RCC 7860 (cell line): ENCODE measurements at places on chromosomes 6 and 20.
A peak's percentile ranks its signal among the peaks of the same experiment; 100 is the strongest.

- peak; percentile 70 for DNase-seq
Measured at GRCh38 chr6:154319231-154319858, 37.3 kb downstream of the IPCEF1 start.

- DNase-seq, result no peak
Measured at GRCh38 chr6:110656492-110656891, 158.8 kb downstream of the CDK19 start.

- DNase-seq, result no peak
Measured at GRCh38 chr6:88807622-88808021, 155.8 kb downstream of the RNGTT start.

- DNase-seq, result no peak
Measured at GRCh38 chr20:34575271-34575670, 16.8 kb downstream of the MAP1LC3A start.

DNA sequence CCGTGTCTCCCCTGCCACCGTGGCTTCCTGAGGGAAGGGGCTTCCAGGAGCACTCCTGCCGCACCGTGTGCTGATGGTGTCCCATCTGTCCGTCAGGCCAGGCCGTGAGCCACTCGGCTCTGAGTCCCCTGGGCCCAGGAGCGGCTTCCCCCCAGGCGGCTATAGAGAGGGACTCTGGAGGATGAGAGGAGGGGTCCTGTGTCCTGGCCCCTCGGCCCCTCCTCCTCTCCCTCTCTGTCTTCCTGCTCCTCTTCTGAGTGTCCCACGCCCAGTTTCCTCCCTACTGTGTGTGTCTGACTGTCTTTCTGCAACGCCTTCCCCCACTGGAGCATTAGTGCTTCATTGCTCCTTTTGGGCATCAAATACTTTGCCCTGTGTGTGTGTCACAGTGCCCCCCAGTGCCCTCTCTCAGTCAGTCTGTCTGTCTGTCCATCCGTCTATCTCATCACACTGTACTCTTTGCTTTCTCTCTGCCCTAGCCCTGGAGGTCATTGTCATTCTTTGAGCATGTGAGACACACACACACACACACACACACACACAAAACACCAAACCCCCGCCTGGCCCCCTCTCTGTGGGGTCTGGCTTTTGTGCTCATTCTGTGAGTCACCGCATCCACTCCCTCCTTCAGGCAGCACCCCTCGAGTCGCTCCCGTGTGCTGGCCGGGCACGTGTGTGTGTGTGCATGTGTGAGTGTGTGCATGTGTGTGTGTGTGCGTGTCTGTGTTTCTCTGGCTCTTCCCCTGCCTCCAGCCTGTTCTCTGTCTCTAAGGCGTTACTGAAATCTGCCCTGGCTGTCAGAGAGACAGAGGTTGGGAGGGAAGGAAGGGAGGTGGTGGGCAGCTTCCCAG is 71.9 kb downstream of the SRC start:
- DNase-seq, result no peak

DNA sequence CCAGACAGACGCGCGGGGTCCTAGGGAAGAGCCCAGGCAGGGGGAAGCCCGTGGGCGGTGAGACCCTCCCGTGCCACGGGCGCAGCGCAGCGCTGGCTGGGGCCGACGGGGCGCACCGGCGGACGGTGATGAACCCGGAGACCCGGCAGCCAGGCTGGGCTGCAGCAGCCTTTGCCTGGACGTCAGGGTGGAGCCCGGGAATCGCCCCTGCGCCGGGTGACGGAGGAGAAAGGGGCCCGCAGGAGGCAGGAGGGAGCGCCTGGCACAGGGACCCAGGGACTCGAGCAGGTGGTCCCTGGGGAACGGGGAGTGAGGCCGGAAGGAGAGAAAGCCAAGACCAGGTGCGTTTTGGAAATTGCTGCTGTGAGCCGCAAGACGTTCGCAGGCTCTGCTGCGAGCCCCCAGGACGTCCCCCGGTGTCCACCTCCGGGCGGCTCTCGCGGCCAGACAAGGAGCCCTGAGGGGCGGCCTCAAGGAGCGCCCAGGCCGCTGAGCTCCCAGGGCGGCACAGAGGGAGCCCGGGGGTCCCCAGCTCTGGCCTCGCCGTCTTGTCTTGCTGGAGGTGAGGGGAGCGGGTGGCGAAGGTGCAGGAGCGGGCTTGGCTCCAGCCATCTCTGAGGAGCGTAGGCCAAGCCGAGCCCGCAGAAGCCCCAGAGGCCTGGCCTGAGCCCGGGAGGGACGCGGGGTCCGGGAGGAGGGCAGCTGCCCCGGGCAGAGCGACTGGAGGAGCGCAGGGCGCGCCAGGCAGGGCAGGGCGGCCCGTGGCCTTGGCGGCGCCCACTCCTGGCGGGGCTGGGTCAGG is 191.2 kb upstream of the PDE10A start:
- DNase-seq, result no peak

GRCh38 chr6:18446771-18447170 is 59.6 kb downstream of the RNF144B start:
- no peak for DNase-seq

- peak; percentile 36 for DNase-seq
Measured at GRCh38 chr6:39865011-39865888, 69.0 kb downstream of the MOCS1 start.

GRCh38 chr20:59365611-59366285 is 65.3 kb downstream of the EDN3 start:
- no peak for DNase-seq

DNA sequence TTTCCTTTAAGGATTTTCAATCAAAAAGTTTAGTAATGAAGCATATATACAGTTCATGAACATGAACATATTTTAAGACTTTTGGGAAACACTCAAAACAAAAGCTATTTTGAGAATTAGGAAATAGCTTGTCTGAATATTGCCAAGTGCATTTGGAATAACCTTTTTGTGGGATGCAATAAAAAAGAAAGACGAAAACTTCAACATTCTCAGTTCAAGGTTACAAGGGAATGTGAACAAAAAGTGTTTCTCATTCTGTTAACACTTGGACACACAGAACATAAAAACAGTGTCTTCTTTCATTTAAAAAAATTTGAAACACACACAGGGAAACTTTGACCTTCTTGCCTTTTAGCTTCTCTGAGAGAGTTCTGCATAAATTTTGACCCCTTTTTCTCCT is 72.7 kb upstream of the TCF21 start:
- DNase-seq, result no peak

DNA sequence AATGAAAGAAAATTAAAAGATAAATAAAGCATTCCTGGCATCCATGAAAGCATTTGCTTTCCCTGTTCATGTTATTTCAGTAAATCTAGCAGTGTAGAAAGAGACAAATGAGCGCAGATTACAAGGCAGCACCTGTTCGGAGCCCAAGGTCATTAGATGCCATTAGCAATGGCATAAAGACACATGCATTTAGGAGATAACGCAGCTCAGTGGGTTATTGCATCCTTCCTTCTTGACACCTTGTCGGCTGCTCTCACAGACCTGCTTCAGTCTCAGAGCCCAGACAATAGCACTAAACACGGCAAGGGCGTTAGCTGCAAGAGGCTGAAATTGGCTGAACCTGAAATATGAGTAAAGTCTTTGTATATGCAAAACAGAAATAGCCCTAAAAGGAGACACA is 140.3 kb downstream of the ATXN1 start:
- no peak for DNase-seq
